Iris pigment epithelial cell (primary cell): ENCODE measurements at places on chromosomes 1 and 21.

- no peak for DNase-seq
Observed at GRCh38 chr1:163706915-163707314, 385.2 kb downstream of the NUF2 start.

DNA sequence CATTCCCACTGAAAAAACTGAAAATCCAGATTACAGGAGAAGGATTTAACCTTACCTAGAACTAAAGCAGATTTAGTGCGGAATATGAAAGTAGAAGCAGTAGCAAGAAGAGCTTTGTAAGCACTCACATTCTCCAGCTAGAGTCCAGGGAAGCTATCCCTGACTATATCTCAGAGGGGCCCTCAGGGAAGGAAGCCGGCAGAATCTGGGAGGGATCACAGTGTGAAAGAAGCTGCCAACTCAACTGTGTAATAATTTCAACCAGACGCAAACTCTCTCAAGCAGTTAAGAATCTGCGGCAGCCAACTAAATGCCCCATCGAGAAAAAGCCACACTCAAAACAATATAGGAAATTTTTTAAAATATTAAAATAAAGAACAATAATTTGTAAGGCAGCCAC is 163.8 kb downstream of the EIF4G3 start:
- DNase-seq, result peak; percentile 42

- DNase-seq, result no peak
Observed at GRCh38 chr1:206900149-206900548, 2.9 kb downstream of the IL24 start.

DNA sequence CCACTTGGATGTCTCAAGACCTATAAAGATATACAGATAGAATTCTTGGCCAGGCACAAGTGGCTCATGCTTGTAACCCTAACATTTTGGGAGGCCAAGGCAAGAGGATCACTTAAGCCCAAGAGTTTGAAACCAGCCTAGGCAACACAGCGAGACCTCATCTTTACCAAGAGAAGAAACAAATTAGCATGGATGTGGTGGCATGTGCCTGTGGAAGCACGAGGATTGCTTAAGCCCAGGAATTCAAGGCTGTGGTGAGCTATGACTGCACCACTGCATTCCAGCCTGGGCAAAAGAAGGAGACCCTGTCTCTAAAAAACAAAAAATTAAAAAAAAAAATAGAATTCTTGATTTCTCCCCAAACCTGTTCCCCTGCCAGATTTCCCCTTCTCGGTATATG is 8.3 kb downstream of the ASAP3 start:
- DNase-seq, result peak; percentile 54

DNA sequence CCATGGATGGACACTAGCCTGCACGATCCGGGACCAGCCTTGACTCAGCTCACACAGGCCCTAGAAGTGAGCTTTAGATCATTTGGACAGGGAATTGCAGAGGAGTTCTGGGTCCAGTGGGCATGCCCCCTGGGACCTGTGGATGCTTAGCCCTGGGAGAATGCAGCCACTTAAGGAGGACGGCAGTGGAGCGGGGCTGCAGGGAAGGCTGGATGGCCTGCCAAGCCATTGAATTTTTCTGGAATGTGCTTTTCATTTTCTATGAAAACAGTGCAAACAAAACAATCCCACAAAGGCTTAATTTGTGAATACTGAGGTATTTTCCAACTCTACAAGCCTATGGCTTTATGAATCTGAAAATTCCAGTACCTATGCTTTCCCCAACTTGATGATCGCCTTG is 80.4 kb upstream of the GCLM start:
- no peak for DNase-seq

DNA sequence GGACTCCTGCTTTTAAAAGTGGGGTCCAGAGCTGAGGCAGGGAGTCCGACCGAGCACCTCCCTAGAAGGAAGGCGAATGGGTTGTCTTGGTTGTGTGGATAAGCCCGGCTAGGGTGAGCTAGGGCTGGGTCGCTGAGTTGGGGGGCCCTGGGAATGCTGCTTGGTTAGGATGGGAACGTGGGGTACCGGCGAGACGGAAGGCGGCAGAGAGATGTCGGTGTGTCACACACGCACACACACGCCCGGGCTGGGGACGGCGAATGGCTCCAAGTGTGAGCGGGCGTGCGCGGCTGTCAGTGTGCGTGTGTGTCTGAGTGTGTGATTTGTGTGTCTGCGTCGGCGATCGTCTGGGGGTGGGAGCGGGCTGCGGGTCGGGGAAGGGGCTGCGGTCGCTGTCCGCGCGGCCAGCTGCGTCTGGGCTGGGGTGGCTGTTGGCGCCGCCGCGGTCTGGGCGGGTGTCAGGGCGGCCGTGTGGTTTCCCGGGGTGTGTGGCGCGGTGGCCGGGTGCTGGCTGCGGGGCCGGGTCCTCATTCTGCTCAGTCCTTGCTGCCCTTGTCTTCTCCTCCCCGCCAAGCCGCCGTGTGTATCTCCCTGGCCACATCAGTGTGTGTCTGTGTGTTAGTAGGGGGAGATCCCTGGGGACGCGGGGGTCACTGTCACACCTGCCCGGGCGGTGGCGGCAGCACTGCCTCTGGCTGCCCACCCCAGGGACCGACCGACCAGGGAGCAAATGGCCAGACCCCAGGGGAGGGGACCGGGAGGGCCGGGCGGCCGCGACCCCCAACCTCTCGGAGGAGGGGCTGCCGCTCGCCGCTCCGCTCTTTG is 1.1 kb downstream of the EFNA3 start:
- no peak for DNase-seq

DNA sequence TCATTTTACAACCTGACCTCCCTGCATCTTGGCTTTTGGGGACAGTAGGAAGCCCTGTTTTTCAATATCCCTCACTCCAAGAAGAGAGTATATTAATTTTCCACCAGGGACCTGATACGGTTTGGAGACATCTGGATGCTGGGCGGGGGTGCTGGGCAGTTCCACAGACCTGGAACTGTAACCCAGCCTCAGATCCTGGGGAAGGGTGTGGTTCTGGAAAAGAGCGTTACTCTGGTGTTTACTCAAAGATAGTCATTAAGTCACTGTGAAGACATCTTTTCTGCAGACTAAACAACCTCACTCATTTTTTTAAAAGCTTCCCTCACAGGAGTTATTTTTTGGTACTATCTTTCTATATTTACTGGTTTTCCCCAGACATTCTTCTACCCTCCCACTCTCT is 189.8 kb downstream of the CLIC6 start:
- no peak for DNase-seq

DNA sequence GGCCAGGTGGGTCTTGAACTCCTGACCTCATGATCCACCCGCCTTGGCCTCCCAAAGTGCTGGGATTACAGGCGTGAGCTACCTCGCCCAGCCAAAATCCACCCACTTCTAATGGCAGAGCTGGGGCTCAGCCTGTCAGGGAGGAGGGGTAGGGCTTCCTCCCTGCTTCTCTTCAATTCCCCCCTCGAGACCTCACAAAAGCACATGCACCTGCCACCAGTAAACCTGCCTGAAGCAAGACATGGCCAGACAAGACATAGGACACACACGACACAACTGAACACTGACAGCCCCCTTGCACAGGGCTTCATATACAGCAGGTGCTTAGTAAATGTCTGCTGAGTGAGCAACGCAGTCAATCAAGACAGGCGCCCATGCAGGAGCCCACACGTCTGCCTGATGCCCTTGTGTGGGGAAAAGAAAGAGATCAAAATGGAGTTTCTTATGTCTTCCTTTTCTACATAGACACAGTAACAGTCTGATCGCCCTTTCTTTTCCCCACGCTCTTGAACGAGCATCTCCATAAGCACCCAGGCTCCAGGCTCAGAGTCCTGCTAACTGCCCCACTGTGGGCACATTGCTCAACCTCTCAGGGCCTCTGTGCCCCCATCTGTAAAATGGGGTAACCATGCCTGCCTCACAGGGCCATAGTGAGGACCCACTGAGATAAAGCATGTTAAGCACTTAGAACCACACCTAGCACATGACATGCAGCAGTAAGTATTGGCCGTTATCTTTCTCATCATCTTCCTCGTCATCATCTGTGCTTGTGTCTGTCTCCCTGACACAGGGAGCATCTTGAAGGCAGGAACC is 8.8 kb downstream of the SDC3 start:
- no peak for DNase-seq

GRCh38 chr1:78286686-78287085 is 204.1 kb upstream of the PTGFR start:
- DNase-seq, result peak; percentile 97

DNA sequence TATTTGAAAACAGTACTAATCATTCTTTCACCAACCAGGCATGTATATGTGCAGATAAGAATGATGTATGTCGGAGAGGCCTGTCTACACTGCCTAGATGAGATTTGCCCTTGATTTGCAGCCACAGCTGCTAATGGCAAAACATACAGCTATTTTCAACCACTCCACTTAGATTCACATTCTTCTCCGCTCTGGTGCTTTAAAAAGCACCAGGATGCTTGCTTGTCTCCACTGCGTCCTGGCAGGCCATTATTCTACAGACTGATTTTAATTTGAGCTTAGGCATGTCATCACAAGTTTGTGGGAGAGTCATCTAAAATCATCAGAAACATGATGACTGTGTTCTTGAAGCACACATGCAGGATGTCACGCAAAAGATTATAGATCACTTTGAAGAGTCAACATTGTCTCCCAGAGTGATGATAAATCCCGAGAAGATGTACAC is 119.0 kb upstream of the NRIP1 start:
- DNase-seq, result no peak
